Stimulated activated CD8-positive, alpha-beta memory T cell treated with anti-CD3 and anti-CD28 coated beads, Interleukin-4, amount 100 ng/mL, for 4 hours (primary cell): ENCODE measurements at places on chromosomes 3 and 15.
A peak's percentile ranks its signal among the peaks of the same experiment; 100 is the strongest.

DNA sequence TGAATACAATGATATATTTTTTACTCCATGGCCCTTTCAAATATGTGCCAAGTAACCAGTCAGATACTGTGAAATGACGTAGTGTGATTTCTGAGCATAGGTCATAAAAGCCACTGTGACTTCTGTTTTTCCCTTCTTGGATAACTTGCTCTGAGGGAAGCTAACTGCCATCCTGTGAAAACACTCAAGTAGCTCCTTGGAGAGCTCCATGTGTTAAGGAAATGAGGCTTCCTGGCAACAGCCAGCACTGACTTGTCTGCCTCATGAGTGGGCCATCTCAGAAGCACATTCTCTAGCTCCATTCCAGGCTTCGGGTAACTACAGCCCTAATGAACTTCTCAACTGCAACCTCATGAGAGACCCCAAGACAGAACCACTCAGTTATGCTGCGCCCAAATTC is 9.5 kb upstream of the CCDC80 start:
- no peak for DNase-seq

DNA sequence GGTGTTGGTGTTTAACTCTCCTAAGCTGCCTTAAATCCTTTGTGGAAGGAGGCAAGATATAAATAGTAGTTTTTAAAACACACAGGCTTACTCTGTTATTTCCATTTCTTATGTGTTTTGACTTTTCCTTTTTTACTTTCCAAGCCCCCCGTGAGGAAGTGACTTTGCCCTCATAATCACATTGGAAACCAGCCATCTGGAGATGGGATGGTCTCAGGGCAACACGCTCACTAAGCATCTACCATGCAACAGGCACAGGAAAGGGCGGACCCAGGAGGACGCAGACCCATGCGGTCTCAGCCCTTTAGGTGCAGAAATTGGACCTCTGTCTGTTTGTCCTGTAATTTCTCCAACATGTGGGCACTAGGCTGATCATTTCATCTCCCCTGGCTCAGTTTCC is 115.7 kb downstream of the PDZRN3 start:
- DNase-seq = no peak

DNA sequence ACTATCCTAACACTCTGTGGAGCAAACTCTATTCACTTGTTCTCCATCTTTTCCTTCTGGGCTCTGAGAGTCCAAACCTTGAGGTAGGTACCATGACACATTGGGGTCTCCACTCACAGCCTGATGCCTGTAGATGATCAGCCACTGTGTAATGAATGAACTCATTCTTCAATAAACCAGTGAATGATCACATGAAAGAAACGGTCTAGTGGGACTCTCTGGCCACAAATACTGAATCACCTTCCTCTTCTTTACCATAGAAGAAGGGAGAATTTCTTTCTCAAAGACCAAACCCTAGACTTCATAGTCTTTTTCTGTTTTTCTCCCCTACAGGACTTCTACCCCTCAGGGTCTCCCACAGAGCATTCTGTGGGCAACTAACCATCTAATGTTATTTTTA is 20.5 kb upstream of the ABHD2 start:
- no peak for DNase-seq

- DNase-seq = no peak
Observed at GRCh38 chr3:58900386-58900785, 149.4 kb downstream of the CFAP20DC start.

DNA sequence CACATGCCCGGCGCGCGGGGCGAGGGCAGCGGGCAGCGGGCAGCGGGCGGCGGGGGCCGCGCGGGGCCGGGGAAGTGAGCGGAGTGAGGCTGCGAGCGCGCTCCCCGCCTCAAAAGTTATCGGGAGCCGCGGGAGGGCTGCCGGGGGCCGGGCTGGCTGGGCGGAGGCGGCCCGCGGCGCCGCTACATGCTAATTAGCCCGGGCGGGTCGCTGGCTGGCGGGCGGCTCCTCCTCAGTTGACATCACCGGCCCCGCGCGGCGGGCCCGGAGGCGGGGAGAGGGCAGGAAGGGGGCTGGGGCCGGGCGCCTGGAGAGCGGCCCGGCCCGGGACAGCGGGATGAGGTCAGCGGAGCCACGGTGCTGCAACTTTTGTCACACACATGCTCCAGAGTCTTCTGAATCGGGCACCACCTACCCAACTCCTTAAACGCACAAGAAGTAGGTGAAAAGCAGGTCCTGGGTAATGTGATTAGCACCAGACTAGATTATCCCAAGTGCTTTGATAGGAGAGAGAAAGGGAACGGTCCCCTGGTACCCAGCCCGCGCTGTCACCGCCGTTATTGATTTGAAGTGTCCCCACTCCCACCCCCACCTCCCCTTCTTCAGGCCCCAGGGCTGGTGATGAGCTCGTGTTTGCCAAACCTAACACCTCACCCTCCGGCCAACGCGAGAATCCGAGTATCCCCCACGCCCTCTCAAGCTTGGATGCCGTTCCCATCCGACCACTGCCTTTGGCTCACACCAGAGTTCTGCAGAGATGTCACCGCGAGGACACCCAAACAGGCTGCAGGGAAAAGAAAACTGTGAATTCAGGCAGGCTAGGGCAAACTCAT is at the start of gene HEG1:
TSS of gene HEG1 (minus strand) at position 85 of the 833 bp plus-strand sequence. CDS start 107 bp downstream, outside the sequence.
- DNase-seq = peak; percentile 35

DNA sequence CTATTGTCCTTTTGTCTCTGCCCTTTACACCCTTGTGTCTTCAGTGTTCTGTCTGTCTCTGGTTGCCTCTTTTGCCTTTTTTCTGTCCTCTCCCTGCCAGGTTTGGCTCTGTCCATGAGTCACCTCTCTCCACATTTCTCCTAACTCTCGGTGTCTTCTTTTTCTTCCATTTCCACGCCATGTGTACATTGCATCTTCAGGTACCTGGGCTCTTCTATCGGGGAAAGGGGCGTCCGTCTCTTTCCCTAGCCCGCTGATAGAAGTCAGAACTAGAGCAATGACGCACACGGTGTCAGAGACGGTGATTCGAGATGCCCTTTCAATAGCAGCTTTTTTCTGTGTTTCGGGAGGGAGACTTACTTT is 641 bp downstream of the OPA1 start:
- no peak for DNase-seq

DNA sequence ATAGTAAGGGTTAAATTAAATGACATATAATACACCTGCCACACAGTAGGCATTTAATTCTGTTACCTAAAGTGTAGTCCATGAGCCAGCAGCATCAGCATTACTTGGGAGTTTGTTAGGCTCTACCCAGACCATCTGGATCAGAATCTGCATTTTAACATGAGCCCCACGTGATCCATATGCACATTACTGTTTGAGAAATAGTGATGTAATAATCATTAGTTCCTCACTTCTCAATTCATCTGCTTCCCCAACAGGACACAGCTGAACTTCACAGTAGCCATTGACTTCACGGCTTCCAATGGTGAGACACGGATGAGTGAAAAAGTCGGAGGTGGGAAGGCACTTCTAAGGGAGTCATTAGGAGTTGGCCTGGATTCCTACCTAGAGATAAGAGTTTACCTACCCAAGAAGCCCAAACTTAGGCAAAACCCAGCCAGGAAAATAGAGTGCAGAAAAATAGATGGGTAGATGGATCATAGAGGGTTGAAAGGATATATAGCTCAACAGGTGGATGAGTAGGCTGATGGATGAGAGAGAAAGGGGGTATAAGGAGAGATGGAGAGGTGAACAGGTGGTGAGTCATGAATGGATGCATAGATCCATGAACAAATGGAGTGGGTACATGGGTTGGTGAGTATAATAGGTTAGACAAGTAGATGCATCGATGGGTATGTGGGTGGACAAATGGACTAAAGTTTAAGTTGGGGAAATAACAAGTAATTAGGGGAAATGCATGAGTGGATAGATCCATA is 13.3 kb downstream of the CPNE9 start:
- DNase-seq = no peak

DNA sequence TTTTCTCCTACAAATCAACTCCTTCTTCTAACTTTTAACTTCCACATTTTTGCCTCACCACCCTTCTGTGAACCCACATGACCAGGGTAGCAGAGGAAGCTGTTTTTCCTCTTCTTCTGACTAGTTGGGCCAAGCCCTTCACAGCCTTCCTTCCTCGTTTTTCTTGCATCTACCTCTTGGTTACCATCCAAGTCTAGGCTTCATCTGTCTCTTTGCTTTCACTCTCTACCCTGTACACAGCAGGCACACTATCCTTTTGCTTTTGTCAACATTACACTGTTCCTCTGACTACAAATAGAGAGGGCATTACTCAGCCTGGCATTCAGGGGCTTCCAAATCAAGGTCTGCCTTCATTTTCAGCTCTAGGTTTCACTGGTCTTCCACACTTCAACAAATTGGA is 22.0 kb downstream of the SLC9A9 start:
- no peak for DNase-seq

GRCh38 chr15:34986771-34987480 is 1.2 kb downstream of the ZNF770 start:
- DNase-seq = no peak

DNA sequence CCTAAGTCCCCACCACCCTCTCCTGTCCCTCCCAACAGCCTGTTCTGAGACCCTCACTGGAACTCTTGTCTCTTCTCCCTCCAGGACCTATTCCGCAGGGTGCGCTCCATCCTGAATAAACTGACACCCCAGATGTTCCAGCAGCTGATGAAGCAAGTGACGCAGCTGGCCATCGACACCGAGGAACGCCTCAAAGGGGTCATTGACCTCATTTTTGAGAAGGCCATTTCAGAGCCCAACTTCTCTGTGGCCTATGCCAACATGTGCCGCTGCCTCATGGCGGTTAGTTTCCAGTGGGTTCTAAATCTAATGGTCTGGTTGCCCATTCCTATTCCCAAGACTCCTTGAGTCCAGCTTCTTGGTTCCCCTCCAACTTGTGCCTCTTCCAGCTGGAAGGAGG is 9.3 kb downstream of the EIF4G1 start:
- DNase-seq = no peak

DNA sequence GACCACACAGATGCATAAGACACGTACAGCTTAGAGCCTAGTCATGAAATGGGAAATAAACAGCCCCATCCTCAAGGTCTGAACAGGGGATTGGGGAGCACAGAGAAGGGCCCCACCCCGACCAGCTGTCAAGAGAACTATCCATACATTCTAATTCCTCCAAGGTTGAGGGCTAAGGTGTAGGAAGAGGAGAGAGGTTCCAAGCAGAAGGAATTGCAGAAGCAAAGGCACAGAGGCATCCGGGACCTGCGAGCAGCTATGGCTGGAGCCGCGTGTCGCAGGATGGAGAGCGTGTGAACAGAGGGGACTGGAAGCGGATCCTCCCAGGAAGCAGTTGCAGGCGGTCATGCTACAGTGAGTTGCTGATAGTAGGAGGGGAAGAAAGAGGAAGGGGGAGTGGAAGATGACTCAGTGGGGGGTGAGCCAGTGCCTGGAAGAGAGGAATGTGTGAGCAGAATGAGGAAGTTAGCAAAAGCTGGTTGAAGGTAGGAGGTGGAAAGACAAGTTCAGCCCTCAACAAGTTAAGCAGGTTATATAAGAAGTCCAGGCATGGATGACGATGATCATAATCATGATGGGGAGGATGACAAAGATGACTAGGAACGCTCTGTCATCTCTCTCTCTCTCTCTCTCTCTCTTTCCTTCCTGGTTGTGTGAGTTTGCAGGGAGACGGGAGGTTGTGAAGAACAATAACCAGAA is 89.7 kb downstream of the LIPC start:
- DNase-seq = no peak

DNA sequence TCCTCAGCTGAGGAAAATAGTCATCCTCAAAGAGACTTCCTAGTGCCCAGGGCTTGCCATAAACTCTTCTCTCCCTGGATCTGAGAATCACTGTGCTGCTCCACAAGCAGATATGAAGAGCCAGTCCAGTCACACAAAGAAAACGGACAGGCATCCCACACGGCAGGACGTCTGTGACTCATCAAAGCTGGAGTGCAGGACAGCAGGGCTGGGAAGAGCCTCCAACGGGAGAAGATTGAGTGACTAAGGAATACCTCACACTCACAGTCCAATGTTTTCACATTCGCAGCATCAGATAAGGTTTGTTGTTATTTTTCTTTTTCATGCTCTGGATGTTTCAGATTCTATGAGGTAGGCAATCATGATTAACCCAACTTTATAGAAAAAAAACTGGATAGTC is 57.8 kb downstream of the NEK10 start:
- no peak for DNase-seq

GRCh38 chr3:118505784-118506183 is 528.9 kb downstream of the IGSF11 start:
- DNase-seq = no peak

- DNase-seq = no peak
Observed at GRCh38 chr3:123291404-123291803, 89.7 kb downstream of the SEC22A start.

GRCh38 chr3:190912736-190913135 is 50.2 kb upstream of the GMNC start:
- no peak for DNase-seq

DNA sequence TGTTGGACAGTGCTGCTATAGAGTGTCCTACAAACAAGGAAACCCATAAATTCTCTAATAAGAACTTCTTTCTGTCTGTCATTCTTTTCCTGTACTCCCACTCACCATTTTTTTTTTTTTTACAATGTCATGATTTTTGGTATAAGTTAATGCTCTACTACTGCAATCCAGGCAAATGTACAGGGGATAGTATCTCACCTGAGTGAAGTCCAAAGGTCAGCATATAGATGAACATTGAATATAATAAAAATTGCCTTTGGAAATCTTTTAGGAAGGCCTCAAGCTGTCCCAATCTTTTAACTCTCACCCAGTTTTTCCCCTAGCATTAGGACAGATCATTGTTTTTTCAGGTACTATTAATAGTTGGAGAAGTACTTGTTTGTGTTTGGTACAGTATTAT is 21.3 kb upstream of the RAB11A start:
- no peak for DNase-seq
